ENCODE measurements at places on chromosomes 3 and 15.

- no peak for DNase-seq
Observed at GRCh38 chr3:55405436-55405835, 81.7 kb downstream of the WNT5A start.

DNA sequence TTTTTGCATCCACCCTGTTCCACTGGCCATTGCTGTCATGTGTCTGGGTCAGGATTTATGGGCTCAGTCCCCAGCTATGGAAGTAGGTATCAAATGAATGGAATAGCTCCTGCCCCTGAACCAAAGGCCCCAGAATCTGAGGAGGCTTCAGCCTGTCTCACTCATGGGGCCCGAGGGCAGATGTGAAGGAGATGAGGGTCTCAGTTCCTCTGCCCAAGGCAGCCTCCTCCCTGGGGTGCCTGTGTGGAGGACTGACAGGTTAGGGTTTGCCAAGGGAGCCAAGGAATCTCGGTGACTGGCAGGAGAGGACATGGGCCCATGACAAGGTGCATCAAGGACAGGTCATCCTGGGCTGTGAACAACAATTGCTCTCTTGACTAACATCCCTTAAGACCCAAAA, 70.4 kb downstream of the CPN2 start:
- no peak for DNase-seq

DNA sequence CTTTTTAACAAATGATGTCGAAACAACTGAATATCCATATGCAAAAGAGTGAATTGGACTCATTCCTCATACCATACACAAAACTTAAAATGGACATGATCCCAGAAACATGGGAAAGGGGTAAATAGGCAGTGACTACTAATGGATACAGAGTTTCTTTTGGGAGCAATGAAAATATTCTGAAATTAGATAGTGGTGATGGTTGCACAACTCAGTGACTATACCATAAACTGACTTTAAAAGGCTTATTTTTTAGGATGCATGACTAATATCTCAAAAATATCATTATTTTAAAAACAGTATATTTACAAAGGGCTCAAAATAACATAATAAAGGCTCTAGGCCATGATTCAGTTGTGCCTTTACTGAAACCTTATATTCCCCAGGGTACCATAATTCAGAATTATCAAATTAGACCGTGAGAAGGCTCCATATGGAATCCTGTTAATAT, 16.3 kb upstream of the ATP13A3 start:
- no peak for DNase-seq

- no peak for DNase-seq
Observed at GRCh38 chr3:99764377-99764776, 53.3 kb upstream of the CMSS1 start.

- no peak for DNase-seq
Observed at GRCh38 chr3:39937315-39937714, 127.9 kb downstream of the MYRIP start.

DNA sequence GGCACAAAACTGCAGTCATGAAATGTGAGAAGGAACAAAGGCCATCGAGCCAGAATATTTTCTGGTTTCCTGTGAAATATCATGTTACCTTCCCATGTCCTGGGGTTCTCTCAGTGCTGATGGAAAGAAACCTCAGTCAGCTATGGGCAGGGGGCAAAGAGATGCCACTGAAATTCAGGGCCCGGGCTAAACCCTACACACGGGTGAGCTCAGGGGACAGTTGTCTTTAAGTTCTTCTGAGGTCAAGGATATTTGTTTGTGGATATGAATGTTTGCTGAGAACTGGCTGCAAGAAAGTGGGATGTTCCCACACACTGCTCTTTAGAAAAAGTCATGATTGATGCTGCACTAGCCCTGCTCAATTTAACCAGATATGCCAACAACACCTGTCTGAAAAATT, 187.2 kb downstream of the MEX3B start:
- no peak for DNase-seq

- no peak for DNase-seq
Observed at GRCh38 chr3:54827056-54827687, 100.7 kb downstream of the LRTM1 start.

- DNase-seq = no peak
Observed at GRCh38 chr3:185250247-185250646, 3.6 kb downstream of the EHHADH start.

- no peak for DNase-seq
Observed at GRCh38 chr3:139653582-139653981, 24.2 kb downstream of the NMNAT3 start.

DNA sequence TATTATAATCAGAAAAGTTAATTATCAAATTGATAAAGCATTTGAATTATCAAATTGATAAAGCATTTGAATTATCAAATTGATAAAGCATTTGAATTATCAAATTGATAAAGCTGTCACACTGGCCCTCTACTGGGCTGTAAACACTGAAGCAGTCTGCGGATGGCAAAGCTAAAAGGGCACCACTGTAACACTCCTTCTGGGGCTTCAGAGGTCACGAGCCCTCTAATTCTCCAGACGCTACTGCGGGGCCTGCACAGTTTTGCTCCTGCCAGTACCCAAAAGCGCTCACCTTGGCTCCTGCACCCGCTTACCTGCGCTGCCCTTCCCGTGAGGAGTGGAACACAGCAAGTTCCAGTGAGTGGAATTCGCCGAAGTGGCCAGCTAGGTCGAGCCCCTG, 409.0 kb upstream of the KCNMB2 start:
- no peak for DNase-seq

DNA sequence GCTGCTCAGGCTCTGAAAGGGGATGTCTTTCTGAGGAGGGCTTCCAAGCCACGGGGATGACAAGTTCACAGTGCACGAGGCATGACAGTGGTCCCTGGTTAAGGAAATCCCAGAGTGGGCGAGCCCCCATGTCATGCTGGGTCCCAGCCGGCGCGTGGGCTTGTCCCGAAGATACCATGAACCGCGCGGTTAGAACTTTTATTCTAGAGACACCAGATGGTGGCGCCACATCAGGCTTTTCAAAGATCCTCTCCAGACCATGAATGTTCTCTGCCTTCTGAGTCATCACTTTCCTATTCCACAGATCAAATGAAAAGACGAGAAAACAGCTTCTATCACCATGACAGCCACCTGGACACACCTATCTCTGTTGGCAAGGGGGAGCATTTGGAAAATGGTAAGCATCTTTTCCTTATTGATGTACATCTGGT, 227.8 kb upstream of the LYSMD4 start:
- DNase-seq = no peak

GRCh38 chr15:48940508-48940907, 23.2 kb downstream of the SHC4 start:
- DNase-seq = no peak

- DNase-seq = no peak
Observed at GRCh38 chr3:188205992-188206416, 52.0 kb downstream of the LPP start.

DNA sequence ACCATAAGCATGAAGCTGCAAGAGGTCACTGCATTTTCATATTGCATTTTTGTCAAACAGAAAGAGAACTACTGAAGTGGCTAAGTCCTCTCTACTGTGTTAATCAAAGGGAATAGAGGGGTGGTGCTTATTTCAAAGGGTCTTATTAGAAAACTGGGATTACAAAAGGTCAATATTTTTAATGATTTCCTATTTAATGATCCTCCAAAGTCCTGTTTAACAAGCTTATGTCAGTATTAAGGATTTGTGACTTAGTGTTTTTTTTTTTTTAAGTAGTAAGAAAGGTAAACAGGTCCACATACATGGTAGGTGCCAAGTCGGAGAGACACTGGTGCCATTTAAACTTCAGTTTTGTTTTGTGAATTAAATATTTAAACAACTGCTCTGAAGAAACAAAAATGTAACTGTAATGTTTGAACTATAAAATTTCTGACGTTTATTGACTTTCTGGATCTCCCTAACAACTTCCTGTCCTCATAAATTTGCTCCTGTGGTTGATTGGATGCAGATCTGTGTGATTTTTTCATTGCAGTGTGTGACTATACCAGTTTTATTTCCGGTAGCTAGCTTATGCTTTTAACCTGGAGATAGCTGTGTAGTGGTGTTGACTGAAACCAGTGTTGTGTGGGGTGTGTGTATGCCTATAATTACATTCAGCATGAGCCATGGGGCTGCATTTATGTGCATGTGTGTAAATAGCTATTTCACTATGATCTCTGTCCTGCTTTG, 8.6 kb upstream of the CACNA1D start:
- no peak for DNase-seq

DNA sequence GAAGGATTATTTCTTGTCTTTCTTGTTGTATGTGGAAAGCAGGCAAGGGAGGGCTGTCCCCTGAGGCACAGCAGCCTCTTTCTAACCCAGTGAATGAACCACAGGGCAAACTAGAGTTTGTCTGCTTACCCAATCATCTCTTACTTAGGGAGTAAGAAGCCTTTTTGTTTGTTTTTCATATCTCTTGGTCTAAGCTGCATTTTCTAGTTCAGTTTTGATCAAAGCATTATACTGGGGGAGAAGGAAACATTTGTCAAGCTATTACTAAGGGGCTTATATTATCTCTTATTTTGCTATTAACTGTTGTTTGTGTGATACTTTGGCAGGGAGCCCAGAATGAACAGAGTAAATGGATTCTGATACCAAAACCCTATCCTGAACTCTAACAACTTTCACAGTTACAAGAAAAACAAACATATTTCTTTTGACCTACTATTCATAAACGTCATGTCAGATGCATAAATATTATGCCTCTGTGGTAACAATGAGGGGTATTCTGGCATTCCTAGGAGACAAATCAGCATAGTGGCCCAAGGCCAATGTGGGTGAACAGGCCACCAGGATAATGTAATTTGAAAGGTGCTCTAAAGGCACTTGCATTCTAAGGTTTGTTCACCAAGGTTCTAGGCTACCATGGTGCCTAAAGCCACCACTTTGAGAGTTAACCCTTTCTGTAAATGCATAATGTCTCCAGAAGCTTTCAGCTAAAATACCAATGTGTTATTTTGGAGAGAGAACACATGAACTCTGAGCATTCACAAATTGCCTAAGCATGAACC, 271.6 kb upstream of the ZPLD1 start:
- DNase-seq = no peak

DNA sequence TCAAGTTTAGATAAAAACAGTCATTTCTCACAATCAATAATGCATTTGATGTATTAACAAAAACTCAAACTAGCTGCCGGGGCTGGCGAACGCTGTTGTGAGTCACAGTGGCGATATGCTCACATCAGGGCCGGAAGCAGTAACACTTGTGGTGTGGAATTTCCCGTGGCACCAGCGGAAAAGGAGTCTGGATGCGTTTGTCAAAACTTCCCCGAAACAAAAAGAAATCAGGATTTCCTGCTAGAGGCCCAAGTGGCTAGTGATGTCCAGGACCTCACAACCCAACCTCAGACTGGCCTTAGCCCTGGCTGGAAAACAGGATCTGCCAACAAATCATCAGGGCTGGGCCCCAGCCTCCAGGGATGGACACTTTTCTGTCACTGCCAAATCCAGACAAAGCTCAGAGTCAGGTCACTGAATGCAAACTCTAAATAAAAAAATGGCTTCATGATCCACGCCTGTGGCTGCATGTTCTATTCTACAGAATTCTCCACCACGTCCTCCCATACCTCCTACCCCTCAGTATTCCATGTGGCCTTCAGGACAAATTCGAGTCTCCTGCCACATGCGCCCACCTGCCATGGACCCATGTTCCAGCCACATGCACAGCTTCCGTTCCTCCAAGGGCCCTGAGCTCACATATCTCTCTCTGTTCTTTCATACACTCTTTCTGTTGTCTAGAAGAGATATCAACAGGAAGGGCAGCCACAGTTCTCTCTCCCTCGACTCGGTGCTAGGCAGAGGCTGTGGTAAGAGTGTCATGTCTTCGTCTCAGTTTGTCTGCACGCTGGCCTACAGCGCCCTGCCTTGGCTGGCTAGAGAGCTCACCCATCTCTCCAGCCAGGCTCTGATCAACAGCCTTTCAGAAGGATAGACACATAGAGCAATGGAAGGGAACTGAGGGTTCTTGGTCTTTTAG, 35.4 kb downstream of the EHD4 start:
- peak; percentile 58 for DNase-seq

DNA sequence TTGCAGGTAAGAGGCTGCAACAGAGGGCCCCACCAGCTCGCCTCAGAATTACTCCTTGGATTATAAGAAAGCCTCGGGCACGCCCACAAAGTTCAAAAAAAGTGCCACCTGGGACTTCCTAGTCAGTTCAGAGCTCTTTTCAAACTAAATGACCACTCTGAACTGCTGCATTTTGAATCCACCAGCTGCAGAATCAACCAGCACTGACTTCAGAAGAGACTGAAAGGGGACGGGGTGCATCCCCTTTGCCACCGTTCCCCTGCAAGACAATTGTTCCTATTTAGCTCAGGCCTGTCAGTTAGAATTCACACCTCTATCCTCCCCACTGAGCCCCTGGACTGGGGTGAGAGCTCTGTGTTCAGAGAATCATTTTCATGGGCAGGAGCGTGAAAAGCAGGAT, 181.4 kb upstream of the GADL1 start:
- no peak for DNase-seq

GRCh38 chr3:23999012-23999641, 54.0 kb downstream of the NR1D2 start:
- DNase-seq = peak; percentile 46

- DNase-seq = no peak
Observed at GRCh38 chr3:73492186-73492585, 132.6 kb downstream of the PDZRN3 start.

GRCh38 chr3:53617893-53618523, 123.6 kb downstream of the CACNA1D start:
- no peak for DNase-seq

- no peak for DNase-seq
Observed at GRCh38 chr3:46763178-46763577, 45.5 kb upstream of the PRSS50 start.

GRCh38 chr15:73948396-73948795, 22.1 kb downstream of the LOXL1 start:
- DNase-seq = no peak

- no peak for DNase-seq
Observed at GRCh38 chr3:35187908-35188307, 451.4 kb upstream of the ARPP21 start.

DNA sequence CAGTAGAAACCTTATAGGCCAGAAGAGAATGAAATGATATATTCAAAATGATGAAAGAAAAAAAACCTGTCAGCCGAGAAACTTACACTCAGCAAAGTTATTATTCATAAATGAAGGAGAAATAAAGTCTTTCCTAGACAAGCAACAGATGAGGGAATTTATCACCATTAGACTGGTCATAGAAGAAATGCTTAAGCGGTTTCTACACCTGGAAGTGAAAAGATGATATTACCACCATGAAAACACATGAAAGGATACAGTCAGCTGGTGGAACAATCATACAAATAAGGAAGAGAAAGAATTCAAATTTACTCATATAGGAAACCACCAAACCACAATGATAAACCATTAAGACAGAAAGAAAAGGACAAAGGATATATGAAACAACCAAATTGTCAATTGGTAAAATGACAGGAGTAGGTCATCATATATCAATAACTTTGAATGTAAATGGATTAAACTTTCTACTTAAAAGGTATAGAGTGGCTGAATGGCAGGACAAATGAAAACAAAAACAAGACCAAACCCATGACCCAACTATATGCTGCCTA, 29.9 kb upstream of the PRR23C start:
- DNase-seq = no peak

DNA sequence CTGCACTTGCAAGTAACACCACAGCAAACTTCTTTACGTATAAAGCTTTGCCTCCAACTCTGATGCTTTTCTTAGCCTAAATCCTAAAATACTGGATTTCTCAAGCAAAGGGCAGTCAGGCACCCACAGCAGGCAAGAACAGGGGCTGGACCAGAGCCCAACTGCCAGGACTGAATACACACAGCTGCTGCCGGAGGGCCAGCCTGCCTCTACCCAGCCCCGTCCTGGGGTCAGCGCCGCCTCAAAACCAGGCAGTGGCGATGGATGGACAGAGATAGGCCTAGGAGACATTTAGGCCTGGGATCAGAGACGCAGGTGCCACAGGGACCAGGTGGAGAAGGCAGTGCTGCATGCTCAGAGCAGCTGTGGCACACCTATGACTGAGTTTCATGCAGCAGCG, 47.6 kb upstream of the SEC61A1 start:
- DNase-seq = no peak
